ENCODE measurements at places on chromosomes 3 and 15.

- no peak for DNase-seq
Observed at GRCh38 chr3:4759689-4760312, 219.4 kb upstream of the BHLHE40 start.

DNA sequence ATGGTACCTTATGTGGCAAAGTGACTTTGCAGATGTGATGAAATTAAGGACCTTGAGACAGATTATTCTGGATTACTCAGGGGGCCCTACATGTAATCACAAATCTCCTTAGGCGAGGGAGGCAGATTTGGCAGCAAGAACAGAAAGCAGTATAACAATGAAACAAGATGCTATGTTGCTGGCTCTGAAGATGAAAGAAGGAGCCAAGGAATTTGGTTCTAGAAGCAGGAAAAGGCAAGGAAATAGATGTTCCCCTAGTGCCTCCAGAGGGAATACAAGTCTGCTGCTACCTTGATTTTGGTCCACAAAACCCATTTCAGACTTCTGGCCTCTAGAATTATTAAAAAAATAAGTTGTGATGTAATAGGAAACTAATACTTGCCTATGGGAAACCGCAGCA lies 64.5 kb downstream of the PIK3R4 start:
- DNase-seq, result no peak

DNA sequence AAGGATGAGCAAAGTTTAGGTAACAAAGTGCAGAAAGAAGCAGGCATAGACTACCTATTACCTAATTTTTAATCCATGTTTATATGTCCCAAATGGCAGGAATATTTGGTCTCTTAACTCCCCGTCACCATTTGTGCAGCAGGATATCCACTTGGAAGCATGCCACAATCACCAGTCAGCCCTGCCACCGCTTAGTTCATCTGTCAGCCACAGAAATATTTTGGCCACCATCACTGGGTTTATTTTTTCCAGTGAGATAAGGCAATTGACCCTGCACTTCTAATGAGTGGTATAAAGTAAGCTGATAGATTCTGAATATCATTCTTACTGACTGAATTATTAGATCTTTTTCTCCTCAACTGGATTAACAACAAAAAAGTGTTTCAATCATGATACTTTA lies 152.9 kb upstream of the SOX2 start:
- no peak for DNase-seq

- DNase-seq, result no peak
Observed at GRCh38 chr3:120324190-120324589, 25.0 kb downstream of the LRRC58 start.

GRCh38 chr15:67035886-67036285 lies 29.5 kb upstream of the SMAD3 start:
- no peak for DNase-seq

GRCh38 chr3:69806735-69807438 lies 67.6 kb downstream of the MITF start:
- DNase-seq, result no peak

GRCh38 chr3:154209499-154209898 lies 88.3 kb downstream of the ARHGEF26 start:
- DNase-seq, result no peak

- DNase-seq, result no peak
Observed at GRCh38 chr15:99006904-99007495, 592 bp downstream of the PGPEP1L start.

GRCh38 chr3:5828251-5828650 lies 640.7 kb downstream of the EDEM1 start:
- no peak for DNase-seq

- no peak for DNase-seq
Observed at GRCh38 chr15:23372284-23372683, 17.7 kb downstream of the GOLGA8S start.

DNA sequence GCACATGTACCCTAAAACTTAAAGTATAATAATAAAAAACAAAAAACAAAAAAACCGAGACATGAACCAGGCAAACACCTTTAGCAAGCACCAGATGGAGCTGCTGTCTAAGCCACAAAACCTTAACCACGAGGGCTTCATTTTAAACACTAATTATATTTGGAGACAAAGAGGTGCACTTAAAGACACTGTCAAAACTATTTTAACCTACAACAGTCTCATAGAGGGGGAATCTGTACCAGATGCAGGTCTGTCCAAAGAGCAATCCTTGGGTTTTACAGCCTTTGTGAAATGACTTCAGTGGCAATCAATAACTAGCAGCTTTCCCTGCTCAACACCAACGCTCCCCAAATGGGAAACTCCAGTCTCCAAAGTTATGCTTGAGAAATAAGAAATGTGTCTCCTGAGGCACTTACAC lies 115.7 kb upstream of the TSPAN3 start:
- DNase-seq, result no peak

DNA sequence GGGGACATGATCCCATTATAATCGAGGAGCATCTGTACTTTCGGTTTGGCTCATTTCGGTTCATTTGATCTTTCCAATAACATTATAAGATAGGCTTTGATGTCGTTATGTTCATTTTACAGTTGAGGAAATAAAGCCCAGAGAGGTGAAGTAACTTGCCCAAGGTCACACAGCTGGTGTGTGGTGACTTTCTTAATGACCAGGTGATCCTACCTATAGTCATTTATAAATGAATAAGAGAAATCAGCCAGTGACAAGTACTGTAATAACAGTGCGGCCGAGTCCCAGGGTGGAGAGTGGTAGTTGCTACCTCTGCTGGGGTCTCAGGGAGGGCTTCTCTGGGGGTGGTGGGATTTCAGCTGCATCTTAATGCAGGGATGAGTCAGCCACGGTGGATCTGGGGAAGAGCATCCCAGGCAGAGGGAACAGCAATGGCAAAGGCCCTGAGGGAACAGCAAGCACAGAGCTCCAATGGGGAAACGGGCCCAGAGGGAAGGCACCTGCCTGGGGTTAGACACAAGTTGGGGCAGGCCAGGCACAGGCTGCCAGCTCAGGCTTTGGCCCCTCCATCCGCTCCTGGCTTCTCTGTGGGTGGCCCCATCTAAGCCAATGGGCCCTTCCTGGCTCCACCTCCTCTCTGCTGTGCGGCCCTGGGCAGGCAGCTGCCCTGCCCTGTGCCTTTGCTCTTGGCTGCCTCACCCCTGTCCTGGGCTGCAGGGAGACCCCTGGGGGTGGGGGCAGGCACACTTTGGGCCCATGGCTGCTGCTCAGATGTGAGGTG lies 1.1 kb upstream of the FBLN2 start:
- DNase-seq, result no peak

DNA sequence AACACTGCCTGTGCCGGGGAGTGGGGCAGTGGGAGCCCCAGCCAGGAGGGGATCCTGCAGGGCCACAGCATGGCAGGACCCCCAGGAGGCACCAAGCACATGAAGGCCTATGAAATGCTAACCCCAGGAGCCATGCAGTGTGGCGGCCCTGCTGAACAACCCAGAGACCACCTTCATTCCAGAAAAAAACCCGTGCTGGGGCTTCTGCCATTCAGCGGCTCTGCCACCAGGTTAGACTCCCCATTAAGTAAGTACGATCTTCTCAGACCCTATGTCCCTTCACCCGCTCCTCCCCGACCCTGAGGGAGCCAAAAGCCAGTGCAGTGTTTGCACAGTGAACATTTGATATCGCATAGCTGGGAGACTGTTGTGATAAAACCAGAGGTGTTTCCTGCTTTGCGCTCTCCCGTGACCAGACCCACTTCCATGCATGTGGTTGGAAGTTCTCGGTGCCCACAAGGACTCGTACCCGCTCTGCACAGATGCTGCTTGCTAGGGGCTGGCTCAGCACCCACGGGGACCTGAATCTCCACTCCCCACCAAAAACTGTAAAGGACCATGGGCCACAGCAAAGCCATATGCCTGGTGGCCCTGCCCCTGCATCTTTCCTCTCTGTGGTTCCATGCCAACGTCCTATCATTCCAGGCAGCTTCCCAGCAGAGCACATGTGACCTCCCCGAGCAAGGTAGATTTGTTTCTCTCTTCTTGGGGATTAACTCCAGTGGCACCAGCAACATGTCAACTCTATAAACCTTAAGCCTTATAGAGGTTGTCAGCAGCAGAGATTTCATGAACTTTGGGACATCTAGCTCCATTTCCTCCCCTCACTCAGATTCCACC lies 5.3 kb downstream of the PLA2G4D start:
- no peak for DNase-seq

- no peak for DNase-seq
Observed at GRCh38 chr3:111252779-111253178, 181.2 kb downstream of the NECTIN3 start.

DNA sequence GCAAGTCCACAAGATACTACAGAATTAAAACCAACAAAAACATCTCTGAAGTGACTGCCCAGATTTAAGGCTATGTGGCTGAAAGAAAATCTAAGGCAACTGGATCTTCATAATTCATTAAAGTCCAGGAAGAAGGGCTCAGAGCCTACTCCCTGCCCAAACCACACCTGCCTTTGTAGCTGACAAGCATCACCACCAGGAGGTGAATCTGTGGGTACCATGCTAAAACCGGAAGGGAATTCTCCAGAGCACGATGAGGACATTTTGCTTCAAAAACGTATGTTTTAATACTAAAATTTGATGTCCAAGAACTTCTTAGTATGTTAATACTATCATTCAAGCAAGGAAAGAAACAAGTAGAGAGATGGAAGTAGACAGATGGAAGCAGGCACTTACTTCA lies 495.9 kb upstream of the NECTIN3 start:
- no peak for DNase-seq

GRCh38 chr3:119637679-119638477 lies 22.5 kb downstream of the POPDC2 start:
- DNase-seq, result no peak

DNA sequence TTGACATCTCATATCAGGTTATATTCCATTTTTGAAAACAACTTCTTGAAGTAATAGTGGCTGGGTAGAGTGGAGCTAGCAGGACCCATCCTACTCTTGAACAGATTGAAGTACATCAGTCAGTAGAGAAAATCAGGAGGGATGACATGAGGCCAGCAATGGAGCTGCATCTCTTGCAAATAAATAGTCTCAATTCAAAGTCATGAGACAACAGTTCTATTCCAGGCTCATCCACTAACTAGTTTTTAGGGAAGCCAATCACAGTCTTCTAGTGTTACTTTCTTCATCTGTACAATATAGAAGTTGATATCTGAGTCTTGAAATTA lies 477.2 kb downstream of the RBMS3 start:
- no peak for DNase-seq

DNA sequence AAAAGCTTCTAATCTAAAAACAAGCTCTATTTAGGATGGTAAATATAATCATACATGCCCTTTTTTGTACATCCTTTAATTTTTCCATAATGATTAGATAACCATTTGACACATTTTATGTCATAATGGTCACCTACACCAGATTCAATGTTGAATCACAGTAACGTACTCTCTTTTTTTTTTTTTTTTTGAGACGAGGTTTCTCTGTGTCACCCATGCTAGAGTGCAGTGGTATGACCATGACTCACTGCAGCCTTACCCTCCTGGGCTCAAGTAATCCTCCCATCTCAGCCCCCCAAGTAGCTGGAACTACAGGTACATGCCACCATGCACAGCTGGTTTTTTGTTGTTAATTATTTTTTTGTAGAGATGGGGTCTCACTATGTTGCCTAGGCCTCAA lies 49.2 kb downstream of the PROS1 start:
- no peak for DNase-seq

- no peak for DNase-seq
Observed at GRCh38 chr15:66860844-66861243, 158.8 kb downstream of the SMAD6 start.

DNA sequence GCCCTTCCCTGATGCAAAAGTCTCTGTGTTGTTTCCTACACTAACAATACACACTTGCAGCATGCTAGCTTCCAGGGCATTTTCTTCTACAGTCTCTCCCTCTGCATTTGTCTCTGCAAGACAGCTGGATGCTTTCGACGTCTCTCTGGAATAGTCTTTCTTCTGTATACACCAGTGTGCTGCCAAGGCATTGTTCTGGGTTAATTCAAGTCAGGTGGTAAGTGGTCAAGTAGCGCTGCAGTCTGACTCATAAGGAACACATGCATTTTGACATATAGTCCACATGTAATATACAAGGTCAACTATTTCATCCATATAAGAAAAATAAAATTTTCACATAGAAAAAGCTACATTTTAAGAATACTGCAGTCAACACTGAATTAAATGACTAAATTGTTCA lies 92.7 kb downstream of the MYLK start:
- no peak for DNase-seq

- DNase-seq, result no peak
Observed at GRCh38 chr3:189238071-189238470, 66.3 kb downstream of the TPRG1 start.

DNA sequence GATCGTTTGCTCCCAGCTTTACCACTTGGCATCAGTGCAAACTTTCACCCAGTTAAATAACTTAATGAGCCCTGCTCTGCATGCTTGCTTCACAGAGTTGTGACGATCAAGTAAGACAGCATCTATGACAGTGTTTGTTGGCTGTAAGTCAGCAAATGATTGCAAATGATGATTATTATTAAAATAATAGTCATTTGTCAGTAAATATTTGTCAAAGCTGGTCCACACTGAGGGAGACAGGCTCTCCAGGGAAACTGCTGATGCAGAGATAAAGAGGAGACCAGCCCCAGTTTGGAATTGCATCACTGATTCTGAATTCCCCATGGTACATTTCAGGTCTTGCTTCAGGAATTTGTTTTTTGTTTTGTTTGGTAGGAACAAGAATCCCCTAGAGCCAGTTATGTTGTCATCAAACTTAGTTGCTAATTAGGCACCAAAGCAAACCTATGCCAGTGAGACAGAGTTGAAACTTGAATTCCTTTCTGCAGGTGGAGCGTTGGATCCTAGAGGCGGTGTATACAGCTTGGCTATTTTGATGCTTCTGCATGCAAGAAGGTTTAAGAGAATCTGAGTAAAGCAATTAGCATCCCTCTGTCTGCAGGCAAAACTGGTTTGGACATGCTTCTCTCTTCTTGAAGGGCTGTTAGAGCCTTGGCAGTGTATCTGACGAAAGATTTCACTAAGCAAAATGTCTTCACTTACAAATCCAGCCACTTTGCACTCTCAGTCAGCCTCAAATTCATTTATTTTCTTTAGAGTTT lies 338.6 kb upstream of the TPRG1 start:
- no peak for DNase-seq

DNA sequence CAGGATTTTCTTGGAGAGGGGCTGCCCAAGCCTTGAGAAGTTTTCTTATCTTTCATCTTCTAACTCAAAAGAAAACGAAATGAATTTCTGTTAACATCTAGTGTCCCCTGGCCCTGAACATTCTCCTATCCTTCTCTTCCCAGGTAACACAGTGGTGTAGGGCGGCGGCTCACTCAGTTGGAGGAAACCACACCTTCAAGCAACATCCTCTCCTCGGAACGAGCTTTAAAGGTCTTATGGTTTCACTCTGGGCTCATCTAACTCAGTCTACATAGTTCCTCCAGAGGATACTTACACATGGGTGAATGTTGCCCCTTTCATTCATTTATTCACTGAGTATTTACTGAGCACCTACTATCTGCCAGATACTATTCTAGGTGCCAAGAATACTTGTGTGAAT lies 31.0 kb upstream of the KLHL6 start:
- DNase-seq, result no peak

Data from T follicular helper cell (primary cell).